ENCODE measurements at places on chromosomes 5 and 9.

GRCh38 chr9:70101265-70101664, 57.6 kb downstream of the MAMDC2 start:
- no peak for DNase-seq

GRCh38 chr5:26492906-26493459, 545.4 kb downstream of the CDH9 start:
- DNase-seq, result no peak

DNA sequence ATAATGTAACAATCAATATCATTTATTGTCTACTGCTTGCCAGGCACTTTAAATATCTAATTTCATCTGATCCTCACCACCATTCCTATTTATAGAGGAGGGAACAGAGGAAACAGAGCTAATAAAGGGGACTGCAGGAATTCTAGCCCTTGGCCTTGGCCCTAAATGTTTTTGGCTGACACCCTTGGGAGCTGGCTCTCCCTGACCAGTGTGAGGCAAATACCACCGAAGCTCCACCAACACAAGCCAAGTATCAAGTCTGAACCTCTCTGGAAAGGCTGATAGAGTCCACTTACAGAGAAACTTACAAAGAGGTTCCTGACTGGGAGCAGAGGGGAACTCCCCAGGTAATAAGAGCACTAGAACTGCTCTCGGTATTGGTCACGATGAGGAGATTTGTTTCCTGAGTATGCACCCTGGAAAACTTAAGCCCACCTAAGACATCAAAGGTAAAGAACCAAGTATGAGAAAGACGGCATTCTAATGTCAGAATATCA, 243.1 kb upstream of the PANK3 start:
- DNase-seq, result no peak

DNA sequence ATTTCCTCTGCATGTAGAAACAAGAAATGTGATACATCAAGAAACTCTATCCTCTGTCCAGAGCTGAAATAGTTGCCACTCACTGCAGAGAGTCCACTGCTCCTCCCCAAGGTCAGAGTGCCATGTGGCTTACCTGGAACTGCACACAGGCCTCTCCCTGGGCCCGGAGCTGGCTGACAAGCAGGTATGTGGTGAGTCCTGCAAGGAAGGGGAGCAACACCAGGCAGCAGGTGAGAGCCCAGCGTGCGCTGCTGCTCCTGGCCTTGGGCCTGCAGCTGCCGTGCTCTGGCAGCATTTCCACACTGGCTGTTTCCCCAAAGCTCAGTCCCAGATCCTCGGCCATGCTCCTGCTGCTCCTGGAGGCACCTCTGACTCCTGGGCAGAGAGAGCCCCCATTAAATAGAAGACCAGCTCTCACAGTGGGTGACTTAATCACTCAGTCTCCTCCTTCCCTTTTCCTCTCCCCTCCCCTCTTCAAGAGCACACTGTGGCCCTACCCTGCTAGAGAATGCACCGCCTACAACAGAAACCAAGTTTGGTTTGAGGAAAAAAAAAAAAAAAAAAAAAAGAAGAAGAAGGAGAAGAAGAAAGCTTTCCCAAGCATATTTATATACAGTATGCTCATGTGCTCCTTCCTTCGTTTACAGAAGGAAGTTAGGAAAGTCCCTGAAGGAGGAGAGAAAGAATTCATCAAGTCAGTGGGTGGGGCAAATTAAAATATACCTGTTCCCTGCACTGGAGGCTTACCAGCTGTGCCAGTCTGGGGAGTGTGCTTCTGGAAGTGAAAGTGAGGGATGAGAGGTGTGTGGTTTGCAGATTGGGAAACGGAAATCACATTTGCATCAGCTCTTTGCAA, at the start of gene TNFSF15:
Gene TNFSF15, minus strand, starts transcription at position 370 of the 856 bp plus-strand sequence. Its CDS starts 27 bp downstream, at position 343.
- DNase-seq, result peak; percentile 5

DNA sequence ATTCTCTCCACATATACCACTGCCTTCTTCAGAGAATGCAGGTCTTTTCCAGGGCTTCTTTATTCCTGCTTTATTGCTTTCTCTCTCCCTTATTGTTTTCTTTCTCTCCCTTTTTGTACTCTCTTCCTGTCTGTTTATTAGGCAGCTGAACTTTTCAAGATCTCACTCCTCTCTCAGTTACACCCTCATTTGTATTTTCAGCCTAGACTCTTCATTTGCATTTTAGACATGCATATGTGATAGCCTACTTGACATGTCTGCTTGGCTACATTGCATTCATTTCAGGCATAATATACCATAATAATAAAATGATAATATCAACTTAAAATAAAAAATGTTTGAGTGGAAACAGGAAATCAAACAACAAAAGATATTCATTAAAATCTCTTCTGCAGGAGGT, 377.9 kb upstream of the TNC start:
- no peak for DNase-seq

DNA sequence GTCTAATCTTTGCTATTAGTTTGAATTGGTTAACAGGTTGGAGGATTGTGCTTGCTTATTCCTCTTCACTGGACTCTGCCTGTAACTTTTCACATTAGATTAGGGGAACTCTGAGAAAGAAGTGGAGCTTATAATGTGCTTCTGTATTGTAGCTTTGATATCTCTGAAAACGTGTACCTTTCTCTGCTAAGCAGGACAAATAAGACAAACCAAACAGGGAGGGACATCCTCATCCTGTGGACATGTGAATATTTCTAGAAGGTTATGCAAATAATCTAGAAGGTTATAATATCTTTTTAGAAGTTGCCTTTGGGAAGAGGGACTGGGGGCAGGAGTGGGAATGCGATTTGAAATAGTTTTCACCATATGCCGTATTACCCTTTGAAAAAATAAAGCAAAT, 11.7 kb downstream of the IQGAP2 start:
- DNase-seq, result no peak

- DNase-seq, result no peak
Observed at GRCh38 chr9:113309204-113309813, 6.1 kb upstream of the RNF183 start.

DNA sequence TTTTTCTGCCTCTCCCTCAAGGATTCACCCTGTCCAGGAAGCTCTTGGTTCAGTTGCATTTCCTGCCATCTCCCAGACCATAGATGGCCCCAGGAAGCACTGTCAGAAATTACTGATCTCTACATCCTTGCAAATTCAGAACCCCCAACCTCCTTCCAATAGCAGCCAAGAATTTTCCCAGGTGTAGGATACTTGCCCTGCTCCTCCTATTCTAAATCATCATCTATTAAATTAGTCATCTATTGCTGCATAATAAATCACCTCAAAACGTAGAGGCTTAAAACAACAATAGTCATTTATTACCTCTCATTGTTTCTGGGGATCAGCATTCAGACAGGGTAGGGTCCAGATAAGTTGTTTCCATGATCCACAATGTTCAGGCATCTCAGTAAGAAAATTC, 26.1 kb upstream of the ADRA1B start:
- DNase-seq, result no peak

GRCh38 chr9:78644359-78644758, 347.4 kb downstream of the PSAT1 start:
- DNase-seq, result no peak

- no peak for DNase-seq
Observed at GRCh38 chr5:53173083-53173482, 63.5 kb upstream of the MOCS2 start.

Measured in DMS 273 treated with DMSO at 0.1 percent for 48 hours (cell line).